ENCODE measurements at places on chromosomes 4 and X.

DNA sequence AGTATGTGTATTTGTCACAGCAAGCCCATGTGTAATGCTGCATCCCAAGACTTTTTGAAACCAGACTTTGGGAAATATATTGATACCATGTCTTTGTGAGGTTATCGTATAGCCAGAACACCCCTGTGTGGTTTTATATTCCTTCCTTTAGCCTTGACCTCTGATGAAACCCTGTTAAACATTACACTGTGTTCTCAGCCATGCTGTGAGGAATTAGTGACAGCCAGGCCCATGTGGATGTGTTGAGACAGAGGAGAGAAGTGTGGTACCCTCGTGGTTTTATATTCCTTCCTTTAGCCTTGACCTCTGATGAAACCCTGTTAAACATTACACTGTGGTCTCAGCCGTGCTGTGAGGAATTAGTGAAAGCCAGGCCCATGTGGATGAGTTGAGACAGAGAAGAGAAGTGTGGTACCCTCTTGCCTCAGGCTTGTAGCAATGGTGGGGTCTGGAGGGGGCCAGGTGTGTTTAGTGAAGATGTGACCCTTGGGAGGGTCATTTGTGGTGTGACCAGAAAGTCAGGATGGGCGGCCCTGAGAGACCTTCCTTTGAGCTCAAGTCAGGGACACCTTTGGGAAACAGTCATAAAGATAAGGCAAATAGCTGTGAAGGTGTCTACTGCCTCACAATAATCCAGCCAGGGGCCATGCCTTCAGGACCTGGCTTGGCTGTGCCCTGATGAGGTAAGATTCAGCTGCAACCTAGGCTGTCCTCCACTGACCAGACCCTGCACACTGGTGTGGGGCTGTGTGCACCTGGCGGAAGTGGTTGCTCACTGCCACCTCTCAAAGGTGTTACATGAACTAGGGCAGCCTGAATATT lies 110.0 kb downstream of the IRF2 start:
- DNase-seq: no peak

DNA sequence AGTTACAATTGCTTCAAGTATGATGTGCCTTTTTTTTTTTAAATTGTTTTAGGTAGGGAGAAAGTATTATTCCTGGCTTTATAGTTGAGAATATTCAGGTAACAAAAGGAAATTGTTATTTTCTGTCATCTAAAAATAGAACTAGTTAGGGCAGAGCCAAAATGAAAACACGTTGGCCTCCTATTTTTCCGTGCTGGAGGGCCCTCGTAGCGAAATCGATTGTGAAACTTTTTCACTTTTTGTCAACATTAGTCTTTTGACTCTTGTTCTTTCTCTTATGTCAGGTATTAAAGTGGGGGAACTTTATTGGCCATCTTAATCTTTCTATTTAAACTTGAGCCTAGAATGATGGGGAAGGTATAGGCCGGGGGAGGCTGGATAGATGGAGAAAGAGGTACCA lies 104.9 kb downstream of the ARHGAP10 start:
- no peak for DNase-seq

DNA sequence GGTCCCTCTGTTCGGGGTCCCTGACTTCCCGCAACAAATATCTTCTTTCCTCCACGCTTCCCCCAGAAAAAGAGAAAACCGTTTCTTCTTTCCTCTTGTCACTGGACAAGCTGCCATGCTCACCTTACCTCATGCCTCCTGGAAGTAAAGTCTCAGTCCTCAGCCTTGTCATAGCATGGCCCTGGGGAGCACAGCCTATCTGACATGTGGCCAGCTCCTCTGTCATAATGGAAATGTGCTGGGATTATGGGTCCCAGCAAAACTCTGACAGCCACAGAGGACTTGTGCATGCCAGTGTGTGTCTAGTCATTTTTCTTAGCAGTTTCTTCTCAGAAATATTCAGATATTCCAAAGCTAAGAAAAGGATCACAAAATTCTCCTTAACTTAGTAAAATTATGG lies 122.4 kb downstream of the AASDH start:
- DNase-seq: no peak

DNA sequence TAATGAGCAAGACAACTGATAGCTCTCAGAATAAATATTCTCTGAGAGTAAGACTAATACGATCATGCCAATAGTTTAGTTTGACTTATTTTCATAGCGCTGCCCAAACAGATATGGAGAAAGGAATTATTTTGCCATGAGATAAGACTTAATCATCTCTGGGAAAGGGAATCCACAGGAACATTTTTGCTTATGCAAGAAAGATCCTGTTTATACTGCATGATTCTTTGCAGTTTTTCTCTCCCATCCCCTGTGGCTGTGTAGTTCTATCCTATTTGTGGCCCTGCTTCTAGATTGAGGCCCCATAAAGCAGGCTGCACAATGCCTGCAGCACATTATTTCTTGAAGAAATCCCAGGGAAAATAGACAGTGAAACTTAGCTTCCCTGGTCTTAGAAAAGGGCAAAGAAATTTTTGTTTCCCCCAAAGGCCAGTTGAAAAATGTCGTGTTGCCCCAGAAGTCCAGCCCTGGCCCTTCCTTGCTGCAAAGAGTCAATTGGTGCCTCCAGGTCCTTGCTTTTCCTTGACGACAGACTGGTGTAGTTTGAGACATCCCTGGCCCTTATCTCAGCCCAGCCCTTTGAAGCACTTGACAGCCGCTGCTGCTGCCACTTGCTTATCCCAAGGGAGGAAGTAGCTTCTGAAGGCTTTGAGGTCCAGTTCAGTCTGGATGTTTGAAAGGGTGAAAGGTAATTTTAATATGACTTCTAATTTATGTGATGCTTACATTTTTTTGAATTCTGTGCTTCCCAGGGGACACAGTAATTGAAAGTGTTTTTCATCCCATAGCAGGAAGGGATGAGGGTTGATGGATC lies 45.0 kb upstream of the SH3RF1 start:
- no peak for DNase-seq
